ENCODE measurements at places on chromosomes 2 and 18. TPM values are rescaled to one million over a fixed set of nuclear protein-coding genes. Genes with fewer than 3 reads are reported as not detected.

MAP3K19 gene
- not detected for total RNA-seq

DPYSL5 gene
- not detected for total RNA-seq

- H3K4me1 ChIP-seq, result peaks cover 18% of the 10 kb centered on the region
- DNase-seq, result peak; percentile 53
- no peak overlapping the region for H3K27ac ChIP-seq
- H3K4me3 ChIP-seq, result peak overlapping the region; percentile 69
These were observed 1.3 kb upstream of the ACKR3 start for GRCh38 chr2:236568068-236568921.

SCYGR4 gene
- total RNA-seq, result not detected

Data from activated CD4-positive, alpha-beta memory T cell treated with anti-CD3 and anti-CD28 coated beads for 36 hours (primary cell).